Activated effector memory CD4-positive, alpha-beta T cell treated with Interleukin-2 at 50 U/mL for 16 hours (primary cell): ENCODE measurements at places on chromosomes 1 and 21.

DNA sequence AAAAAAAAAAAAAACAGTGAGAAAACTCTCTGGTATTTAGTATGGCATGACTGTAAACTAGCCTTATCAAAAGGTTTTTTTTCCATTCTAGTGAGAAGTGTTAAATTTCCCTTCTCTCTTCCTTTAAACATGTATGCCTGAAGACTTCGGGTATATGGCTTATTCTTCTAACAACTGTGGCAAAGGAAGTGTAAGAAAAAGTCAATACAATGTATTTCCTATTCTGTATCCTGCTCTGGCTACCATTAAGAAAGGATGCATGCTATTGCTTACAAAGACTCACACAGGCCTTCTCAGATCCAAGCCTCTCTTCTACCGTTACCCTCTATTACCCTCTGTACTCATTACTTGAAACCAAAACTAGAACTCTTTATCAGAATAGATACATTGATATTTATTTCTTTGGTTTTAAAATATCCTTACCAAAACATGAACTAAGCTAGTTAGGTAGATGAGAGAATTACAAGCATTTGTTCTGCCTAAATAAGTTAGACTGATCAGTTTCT, 8.4 kb downstream of the CEPT1 start:
- no peak for DNase-seq

GRCh38 chr1:116889380-116889779, 20.3 kb upstream of the PTGFRN start:
- no peak for DNase-seq

DNA sequence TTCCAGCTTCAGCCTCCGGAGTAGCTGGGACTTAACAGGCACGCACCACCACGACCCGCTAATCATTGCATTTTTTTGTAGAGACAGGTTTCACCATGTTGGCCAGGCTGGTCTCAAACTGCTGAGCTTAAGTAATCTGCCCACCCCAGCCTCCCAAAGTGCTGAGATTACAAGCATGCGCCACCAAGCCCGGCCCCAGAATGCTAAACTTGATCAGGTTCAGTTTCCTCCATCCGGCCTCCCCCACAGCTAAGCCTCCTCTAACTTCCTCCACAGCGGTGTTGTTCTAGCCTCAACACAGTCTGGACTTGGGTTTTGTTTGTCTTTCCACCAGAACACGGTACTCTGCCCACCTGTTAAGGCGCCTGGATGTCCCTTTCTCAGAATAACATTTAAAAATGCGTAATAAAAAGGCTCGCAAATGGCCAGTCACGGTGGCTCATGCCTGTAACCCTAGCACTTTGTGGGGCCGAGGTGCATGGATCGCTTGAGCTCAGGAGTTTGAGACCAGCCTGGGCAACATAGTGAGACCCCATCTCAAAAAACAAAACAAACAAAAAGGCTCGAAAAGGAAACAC, 2.4 kb downstream of the PARP1 start:
- DNase-seq = no peak

DNA sequence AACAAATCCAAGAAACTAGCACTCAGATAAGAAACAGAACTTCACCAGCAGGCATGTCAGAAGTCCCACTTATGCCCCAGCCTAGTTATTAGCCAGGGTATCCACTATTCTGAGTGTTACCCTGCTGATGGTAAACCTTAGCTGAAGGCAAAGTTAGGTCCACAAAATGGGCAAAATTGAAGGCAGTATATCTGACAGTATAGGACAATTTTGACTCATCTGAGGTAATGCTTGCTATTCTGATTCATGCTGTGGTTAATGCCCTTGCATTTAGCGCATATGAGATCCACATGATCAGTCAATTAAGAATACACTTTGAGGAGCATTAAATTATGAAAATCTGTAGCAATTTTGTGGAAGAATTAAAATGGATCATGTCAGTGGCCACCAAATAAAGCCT, 15.1 kb downstream of the IFI44 start:
- DNase-seq = no peak

DNA sequence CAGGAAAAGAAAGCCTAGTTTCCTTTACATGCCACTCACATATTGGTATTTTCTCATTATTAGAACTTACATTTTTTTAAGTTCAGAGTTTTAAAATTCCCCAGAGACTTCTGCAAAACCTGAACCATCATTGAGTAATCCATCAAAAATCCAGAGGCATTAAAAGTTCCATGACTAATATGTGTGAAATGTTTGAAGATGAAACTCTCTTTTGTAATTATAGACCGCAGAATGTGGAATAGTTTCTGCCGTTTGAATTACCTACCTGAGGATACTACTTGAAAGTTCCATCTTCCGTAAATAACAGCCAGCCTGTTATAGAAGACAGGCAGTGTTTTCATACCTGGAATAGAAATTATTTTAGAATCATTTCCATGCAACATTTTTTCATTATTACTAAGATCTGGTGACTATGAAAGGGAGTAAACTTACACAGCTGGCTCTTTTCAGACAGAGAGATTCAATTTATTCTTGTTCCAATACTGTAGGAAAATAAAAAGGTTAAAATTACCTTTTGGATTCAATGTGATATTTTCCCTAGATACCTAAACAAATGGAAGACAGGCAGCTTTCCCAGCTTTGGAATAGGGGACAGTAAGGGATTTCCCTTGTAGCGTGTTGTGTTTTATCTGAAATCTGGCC, 131.4 kb downstream of the ST6GALNAC5 start:
- no peak for DNase-seq

DNA sequence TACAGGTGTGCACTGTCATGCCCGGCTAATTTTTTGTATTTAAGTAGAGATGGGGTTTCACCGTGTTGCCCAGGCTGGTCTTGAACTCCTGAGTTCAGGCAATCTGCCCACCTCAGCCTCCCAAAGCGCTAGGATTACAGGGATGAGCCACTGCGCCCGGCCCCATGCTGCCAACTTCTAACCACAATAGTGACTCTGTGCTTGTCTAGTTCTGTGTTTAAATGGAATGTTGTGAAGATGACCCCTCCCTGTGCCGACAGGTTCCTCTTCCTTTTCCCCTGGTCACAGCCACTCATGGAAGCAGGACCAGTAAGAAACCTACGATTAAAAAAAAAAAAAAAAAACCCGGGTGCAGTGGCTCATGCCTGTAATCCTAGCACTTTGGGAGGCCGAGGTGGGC, 4.7 kb downstream of the MAP1LC3C start:
- no peak for DNase-seq

GRCh38 chr1:69739251-69739605, 171.5 kb downstream of the LRRC7 start:
- DNase-seq = no peak
